ENCODE measurements at places on chromosomes 6 and 20. TPM values are rescaled to one million over a fixed set of nuclear protein-coding genes. Genes with fewer than 3 reads are reported as not detected.
A peak's percentile ranks its signal among the peaks of the same experiment; 100 is the strongest.

DNA sequence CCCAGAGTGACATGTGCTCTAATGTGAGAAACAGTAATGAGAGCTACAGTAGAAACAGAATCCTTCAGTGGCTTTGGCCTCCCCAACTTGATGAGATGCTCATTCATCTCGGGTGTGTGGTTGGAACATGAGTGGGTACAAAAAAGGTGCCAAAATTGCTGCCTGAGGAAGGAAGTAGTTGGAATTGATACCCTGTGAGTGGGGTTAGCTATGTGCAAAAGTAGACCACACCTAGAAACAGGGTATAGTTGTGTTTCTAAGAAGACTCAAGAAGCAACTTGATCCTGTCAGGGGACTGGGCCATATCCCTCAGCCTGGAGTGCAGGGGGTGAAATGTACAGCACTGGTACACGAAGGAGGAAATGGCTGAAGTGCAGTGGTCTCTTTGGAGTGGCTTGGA, 206.4 kb upstream of the SUPT3H start:
- DNase-seq: no peak

Gene SLC22A1
- total RNA-seq: 0.12 TPM

GRCh38 chr6:127518710-127519468, at the start of gene MTCL3:
Gene MTCL3, minus strand, starts transcription at chr6:127519335.
- peak; percentile 89 for DNase-seq

Gene RNF144B
- total RNA-seq: 6.3 TPM

Gene DUSP15
- not detected for total RNA-seq

DNA sequence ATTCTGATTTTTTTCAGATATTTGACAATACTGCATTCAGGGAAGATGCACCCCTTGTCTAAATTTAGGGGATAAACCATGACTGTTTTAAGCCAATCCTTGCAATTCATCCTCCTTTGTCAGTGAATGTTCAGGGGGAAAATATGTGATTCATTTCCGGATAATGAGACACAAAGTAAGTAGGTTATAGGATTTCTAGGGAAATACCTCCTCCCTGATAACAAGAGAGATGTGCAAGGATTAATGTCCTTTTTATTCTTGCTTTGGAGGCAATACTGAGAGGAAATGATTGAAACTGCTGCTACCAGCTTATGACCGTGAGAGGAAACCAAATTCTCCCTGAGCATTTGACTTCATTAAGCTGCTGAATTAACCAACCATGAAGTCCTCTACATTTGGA, 161.3 kb upstream of the EYA4 start:
- no peak for DNase-seq

Gene HSPA12B
- not detected for total RNA-seq

GRCh38 chr6:31821301-31822035, 6.1 kb upstream of the HSPA1B start:
- no peak for DNase-seq

Gene BMP7
- total RNA-seq: 3.7 TPM

GRCh38 chr6:79353226-79353625, 118.7 kb upstream of the HMGN3 start:
- no peak for DNase-seq

- DNase-seq: no peak
These were observed 353.1 kb upstream of the TSHZ2 start for GRCh38 chr20:52619101-52619500.
